ENCODE measurements at places on chromosomes 1 and 21.

- no peak for DNase-seq
Observed at GRCh38 chr1:204587621-204588020, 71.4 kb downstream of the MDM4 start.

GRCh38 chr21:45537746-45538291 lies 4.4 kb downstream of the SLC19A1 start:
- DNase-seq = no peak

DNA sequence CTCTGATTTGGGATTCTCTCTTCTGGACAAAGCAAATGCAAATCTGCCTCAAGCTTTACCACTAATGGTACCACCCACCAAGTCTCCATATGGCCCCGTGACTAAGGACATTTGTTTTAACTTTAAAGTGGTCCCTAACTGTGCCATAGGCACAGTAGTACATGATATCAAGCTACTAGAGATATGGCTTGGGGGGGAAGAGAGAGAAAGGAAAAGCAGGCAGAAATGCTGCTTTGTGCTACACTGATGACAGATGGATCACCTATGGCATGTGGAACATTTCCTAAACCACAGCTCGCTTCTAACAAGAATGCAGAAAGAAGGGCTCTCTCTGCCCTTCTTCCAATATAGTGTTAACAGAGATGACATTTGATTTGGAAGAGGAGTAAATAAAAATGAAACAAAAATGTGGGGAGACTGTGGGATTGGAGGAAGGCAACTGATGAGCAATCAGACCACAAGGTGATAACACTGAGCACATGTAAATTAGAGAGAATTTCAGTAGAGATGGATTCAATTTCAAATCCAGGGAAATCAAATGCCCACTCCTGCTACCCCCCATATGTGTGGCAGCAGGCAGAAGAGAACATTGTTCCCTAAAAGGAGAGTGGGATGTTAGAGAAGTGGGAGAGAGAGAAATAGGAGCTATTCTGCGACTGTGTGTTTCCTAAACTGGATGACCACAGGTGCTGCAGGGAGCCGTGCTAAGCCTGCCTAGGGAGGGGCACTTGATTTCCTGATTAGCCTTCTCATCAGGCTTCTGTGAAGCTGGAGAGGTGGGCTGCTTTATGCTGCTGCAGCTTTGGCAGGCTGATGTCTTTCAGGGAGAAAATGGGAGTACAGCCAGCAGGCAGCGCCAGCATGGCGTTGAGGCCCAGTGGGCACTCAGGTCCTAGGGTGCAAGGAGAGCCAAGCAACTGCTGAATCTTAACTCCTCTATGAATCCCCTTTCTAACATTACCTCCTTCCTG lies 75.3 kb downstream of the ZNF648 start:
- no peak for DNase-seq

- DNase-seq = no peak
Observed at GRCh38 chr21:42627527-42628289, 25.7 kb upstream of the PDE9A start.

DNA sequence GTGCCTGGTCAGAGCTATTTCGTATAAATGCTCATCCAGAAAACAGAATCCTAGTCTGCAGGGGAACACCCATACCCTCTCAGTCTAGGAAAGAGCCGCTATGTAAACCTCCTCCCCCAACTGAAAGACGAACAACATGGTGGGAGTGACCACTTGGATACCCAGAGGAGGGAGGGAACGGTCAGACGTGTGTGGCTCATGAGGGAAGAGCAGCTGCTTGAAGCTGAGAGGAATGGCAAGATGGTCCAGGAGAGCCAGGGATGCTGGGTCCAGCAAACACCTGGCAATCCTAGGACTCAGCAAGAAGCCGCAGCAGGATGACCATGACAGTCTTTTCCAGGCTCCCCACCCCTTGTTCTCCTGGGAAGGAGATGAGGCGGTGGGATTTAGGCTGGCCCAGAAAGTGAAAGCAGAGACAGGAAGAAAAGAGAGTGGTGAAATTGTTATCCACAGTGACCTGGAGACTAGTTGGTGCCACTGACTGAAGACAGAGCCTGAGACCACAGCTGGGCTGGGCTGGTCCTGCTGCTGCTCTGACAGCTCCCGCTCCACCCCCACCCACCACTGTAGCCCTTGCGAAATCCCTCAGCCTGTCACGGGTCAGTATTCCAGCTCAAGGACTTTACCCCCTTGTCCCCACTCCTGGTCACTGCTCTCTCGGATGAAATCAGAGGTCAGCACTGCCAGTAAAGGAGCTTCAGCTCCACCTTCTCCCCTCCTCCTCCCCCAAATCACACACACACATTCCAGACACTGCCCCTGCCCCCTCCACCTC lies 3.6 kb downstream of the CERS2 start:
- DNase-seq = peak; percentile 13

GRCh38 chr21:37474342-37474741 lies 107.8 kb downstream of the DYRK1A start:
- DNase-seq = no peak

DNA sequence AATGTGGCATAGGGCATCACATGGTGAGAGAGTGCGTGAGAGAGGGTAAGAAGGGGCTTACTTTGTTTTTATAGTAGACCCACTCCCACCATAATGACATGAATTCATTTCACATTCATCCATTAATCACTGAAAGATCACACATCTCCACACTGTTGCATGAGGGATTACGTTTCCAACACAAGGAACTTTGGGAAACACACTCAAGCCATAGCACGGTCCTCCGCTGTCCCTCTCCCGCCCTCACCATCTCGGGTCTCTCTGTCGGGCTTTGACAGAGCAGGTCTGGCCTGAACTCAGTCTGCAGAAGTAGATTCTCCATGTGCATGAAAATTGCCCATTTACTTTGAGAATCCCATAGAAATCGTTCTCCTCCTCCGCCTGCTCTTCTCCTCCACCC lies 312.2 kb downstream of the MATN1 start:
- DNase-seq = no peak

DNA sequence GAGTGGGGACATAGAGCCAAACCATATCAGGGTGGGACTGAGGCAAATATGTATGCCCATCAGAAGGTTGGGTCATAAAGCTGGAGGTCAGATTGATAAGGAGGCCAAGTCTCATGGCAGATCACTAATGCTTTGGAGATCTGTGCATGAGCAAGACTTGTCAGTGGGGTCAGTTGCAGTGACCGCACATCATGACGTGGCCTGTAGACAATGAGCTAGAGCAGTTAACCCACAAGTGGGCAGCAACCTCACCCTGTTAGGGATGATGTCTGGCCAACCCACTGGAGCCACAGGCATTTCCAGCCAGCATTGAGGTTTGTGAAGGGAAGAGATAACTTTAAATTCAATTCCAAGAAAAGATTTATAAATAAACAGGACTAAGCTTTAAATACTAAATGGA lies 66.7 kb downstream of the XCL1 start:
- DNase-seq = peak; percentile 91
